Germinal center (tissue), 1 donor: ENCODE measurements at places on chromosomes 4 and X.

GRCh38 chrX:11010476-11010875 lies 100.7 kb upstream of the HCCS start:
- DNase-seq: no peak

DNA sequence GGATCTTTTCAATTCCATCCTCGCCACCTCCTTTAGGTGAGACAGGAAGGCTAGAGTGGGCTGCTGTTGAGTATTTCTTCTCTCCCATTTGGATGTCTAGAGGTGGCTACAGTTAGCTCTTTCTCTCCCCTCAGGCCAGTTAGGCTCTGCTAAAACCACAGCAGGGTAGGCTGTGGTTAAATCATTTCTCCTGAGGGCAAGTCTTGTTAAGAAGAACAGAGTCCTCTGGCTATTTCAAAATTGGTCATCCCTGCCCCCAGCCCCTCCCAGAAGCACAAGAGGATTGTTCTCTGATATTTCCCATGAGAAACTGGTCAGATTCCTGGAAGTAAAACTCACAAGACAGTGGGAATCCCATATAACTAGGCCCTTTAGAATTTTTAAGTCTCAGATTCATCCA lies 1359.5 kb downstream of the TECRL start:
- no peak for DNase-seq

- DNase-seq: no peak
Measured at GRCh38 chr4:185950891-185951290, 118.1 kb upstream of the TLR3 start.

- no peak for DNase-seq
Measured at GRCh38 chrX:48971249-48972219, at the start of gene KCND1. Gene KCND1 (minus strand): TSS chrX:48971844. CDS start chrX:48970271, 1,573 bp downstream.

DNA sequence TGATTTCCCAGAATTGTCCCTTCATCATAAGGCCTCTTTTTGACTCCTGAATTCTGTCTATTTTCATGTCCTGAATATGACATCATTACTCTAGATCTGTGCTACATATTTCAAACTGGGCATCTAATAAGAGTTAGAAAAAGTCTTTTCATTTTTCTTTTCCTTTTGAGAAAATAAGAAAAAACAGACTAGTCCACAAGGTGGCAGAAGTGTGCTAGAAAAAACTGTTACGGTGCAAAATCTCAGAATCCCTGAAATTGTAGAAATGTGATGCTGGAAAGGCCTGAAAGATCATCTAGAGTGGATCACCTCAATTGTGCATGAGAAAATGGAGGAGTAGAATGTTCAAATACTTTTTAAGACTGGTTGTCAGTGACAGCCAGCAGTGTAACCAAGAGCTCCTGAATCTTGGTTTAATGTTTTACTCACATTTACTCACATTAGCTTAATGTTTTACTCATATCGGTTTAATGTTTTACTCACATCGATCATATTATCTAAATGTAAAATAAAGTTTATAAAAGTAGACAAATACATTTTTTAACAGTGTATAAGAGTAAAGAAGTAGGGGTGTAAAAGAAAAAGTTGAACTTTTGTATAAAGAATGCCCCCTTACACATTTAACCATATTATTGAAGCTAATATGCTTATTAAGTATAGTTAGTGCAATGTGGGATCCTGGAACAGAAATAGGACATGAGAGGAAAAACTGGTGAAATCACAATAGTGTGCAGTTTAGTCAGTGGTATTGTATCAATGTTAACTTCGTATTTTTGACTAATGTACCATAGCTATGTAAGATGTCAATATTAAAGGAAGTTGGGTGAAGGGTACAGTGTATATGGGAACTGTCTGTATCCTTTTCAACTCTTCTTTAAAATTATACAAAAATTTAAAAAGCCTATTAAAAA lies 15.2 kb downstream of the ASB11 start:
- DNase-seq: peak; percentile 2

GRCh38 chr4:12844141-12844540 lies 640.0 kb downstream of the RAB28 start:
- no peak for DNase-seq

GRCh38 chrX:24343719-24344118 lies 16.7 kb upstream of the SUPT20HL1 start:
- DNase-seq: no peak

DNA sequence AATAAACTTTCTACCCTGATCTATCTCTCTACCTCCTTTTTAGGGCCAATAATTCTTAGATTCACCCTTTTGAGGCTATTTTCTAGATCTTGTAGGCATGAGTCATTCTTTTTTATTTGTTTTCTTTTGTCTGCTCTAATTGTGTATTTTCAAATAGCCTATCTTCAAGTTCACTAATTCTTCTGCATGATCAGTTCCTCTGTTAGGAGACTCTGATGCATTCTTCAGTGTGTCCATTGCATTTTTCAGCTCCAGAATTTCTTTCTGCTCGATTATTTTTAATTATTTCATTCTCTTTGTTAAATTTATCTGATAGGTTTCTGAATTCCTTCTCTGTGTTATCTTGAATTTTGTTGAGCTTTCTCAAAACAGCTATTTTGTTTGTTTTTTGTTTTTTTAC lies 11.3 kb downstream of the CXorf58 start:
- no peak for DNase-seq
